ENCODE measurements at places on chromosomes 6 and 20.

DNA sequence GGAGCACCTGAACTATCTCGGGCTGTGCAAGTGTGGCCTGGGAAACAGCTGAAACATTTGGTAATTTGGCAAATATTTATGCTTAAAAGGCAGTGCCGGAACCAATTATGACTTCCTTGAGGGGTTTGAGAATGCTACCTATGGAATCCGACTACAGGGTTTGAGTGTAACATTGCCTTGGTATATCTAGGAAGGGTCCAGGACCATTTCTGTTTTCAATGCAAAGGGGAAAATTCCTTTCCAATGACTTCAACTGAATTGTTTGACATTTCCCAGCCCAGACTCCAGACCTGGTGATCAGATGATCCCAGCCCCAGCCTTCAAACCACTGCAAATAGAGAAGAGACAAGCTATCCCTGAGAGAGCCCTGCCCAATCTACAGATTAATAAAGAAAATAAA lies 4.6 kb upstream of the PPP1R3G start:
- no peak for DNase-seq

DNA sequence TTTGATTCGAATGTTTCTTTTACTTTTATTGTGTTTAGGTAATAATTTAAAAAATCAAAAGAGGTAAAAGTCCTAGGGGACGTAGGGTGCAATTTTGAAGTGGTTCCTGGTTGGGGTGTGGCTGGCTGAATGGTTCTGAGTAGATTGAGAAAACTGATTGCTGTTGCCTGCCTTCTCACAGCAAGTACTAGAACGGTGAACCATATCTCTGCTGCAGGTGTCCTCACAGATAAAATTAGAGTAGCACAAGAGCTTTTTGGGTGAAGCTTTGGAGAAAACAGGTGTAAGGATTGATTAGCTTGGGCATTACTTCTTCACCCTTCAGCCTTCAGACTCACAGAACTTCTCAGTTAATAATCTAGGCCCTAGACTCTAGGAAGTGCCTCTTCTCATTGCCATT lies 19.8 kb upstream of the GJA10 start:
- DNase-seq = no peak

DNA sequence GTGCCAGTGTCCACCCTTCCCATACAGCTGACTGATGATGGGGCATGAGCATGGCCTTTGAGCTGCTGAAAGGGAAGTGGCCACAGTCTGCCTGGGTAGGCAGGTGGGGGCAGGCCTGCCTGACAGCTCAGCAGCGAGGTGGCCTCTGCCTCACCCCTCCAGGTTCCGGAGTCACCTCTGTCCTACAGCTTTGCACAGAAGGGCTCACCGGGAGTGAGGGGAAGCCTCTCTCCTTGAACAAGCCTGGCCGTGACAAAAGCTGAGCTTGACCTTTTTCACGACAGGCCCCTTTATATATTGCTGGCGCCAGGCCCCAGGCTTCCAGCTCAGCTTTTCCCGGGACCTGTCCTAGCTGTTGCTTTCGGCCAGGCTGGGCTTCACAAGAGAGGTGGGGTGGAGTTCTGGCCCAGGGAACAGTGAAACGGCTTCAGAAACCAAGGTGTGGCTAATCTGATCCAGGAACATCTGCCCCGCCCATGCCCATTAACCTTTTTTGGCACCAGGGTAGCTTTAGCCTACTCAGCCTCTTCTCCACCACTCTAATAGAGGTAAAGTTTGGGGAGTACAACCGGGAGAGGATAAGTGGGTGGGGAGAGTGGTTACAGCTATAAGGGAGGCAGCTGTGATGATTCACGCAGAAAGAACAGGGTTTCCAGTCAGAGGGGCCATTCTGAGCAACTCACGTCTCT lies 42.9 kb downstream of the C6orf132 start:
- no peak for DNase-seq

- DNase-seq = no peak
Observed at GRCh38 chr20:62829231-62830230, 12.7 kb downstream of the COL9A3 start.

DNA sequence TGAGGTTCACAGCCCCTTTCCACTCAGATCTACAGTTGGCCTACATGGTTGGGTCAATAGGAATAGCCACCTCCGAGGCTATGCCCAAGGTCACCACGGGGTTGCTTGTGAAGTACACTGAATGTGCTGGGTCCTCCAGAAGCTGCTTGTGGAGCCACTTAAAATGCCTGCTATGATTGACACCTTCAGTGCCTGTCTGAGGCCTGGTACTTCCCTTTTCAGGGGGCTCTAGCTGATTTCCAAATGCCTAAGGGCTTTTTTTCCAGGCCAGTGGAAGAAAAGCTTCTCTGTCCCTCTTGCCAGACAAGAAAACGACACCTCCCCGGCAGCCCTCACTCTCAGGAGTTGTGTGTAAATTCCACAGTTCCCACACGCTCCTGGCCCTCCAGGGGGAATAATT lies 6.3 kb upstream of the NXT1 start:
- DNase-seq = no peak

DNA sequence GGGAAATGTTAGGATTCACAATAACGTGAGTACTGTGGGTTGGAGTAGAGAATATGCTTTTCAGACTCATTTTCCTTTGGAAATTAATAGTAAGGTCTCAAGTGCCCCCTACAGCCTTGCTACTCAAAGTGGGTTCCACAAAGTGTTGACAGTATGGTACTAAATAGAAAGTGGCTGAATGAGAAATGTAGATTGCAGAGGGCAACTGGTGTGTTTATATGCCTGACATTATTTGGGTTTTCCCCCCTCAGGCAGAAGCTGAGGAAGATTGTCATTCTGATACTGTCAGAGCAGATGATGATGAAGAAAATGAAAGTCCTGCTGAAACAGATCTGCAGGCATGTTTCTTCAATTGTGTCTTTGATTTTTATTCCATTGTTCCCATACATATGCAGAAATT lies 5.6 kb downstream of the FBXO9 start:
- no peak for DNase-seq

DNA sequence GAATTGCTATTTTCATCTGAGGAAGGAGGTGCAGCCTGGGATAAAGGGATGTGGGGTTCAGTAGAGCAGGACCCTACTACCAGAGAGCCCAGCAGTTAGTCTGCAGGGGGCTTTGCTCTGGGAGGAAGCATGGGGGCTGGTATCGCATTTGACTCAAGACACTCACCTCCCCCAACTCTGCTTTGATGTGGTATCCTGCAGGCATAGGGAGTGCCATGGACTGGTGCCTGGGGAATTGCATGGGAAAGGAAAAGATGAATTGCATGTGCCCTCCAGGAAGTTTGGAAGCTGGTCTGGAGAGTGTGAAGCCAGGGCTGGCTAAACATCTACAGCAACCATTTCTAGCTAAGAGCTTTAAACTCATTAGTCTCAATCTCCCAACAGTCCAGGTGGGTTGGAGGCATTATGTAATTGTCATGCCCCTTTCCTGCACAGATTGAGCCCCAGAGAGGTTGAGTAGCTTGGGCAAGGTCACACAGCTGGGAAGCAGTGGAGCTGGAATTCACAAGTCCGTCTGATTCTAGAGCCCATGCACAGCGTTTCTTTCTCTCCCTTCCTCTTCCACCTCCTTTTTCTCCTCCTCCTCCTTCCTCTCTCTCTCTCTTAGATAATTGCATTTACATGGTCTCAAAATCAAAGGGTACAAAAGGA lies 26.2 kb upstream of the PNPLA1 start:
- DNase-seq = no peak

DNA sequence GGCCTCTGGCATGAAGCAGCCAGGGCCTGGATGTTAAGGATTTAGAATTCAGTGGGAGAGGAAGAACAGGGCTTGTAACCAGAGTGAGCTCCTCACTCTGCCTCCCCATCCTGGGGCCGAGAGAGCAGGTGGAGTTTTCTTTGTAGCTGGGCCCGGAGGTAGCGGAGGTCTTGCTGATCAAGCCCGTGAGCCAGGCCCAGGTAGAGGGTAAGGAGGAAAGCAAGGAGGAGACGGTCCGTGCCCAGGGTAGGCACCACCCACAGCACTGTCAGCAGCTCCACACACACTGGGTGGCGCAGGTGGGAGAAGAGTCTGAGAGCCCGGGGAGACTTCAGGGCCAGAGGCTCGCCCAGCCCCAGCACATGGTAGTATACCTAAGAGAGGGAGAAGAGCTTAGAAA lies 2.1 kb upstream of the PPP1R18 start:
- DNase-seq = no peak

GRCh38 chr20:57688295-57688694 lies 21.5 kb downstream of the PMEPA1 start:
- no peak for DNase-seq

DNA sequence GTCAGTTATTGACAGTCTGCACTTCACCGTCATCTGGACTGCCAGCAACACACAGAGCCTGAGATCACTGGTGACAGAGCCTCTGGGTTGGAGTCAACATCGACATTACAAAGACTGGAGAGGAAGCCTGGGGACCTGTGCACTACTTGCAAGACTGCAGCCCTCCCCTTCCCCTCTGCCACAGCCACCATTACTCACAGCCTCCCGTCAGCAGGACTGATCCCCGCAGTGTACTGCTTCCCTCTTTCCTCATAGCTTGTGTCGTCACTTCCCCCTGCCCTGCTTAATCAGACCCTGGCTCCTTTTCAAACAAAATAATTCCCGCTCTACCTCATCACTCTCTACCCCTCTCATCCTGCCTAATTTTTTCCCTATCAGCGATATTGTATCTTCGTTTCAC lies 235.5 kb upstream of the KCNQ5 start:
- no peak for DNase-seq

DNA sequence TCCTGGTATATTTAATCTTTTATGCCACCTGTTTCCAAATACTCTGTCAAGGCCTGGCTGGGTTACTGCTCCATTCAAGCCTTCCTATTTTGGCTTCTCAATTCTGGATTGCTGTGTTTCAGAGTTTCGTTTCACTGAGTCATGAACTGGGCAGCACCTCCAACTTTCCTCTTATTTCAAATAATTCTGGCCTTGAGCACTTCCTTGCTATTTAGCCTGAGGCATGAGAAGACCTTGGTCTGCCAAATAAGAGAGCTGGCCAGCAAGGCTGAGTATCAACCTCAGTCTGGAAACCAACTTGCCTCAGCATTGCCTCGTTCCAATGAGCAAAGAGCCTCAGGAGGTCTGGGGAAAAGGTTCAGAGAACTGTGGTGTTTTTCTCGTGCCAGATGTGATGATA lies 66.6 kb downstream of the TNFAIP3 start:
- DNase-seq = no peak

- DNase-seq = peak; percentile 41
Observed at GRCh38 chr6:34182751-34183531, 37.1 kb upstream of the GRM4 start.

DNA sequence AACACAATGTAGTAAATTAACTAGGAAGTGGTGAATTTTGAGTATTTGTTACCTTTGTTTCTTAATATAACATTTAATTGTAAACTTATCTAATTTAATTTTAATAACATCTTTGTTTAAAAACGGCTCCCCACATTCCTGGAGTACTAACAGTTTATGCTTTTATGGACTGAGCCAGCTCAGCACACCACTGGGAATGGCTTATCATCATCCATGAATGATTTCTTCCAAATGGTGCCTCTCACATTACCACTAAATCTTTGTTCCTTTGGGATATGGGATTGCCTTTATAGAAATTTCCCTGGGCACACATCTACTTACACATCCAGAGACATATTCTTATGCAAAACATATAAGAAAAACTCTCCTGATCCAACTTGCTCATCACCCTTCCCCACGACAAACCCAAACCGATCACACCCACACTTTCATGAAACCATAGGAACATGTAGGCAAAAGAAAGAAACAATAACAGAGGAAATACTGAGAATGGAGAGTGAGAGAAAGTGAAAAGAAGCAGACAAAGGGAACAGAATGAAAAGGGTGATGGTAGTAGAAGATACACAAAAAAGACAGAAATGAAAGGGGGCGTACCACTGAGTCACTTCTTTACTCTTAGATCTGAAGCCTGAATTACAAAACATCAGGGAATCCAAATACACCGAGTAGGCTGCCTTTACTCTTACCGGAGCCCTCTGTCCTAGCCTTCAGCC lies 58.5 kb upstream of the KCNK16 start:
- no peak for DNase-seq

DNA sequence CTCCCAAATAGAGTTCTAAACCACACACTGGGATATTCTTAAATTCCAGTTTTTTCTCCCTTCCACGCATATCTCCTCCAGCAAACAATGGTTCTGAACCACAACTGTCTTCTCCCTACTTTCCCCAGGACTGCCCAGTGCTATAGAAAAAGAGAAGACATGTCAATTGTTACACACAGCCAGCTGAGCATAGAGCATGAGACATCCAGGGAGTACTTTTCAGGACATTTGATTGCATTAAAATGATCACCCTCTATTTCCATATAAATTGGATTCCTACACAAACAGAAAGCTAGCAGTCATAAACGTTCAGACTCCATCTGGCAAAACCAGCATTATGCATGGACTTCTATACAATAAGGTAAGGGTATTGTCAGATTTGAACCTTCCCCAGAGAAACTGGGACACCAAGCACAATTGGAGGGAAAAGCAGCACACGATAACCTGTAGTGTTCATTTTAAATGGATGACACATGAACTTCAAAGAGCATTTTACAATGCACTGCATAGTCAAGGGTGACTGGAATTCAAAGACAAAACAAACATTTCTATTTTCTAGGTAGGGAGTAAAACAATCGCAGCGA lies 93.1 kb upstream of the HEY2 start:
- DNase-seq = no peak

GRCh38 chr6:68993911-68994310 lies 358.8 kb downstream of the ADGRB3 start:
- DNase-seq = no peak

- DNase-seq = no peak
Observed at GRCh38 chr6:151172751-151173150, 67.0 kb upstream of the AKAP12 start.

GRCh38 chr20:25592135-25592852 lies 7.0 kb upstream of the NINL start:
- no peak for DNase-seq

- DNase-seq = peak; percentile 30
Observed at GRCh38 chr20:36465109-36466080, 75.9 kb upstream of the MYL9 start.

DNA sequence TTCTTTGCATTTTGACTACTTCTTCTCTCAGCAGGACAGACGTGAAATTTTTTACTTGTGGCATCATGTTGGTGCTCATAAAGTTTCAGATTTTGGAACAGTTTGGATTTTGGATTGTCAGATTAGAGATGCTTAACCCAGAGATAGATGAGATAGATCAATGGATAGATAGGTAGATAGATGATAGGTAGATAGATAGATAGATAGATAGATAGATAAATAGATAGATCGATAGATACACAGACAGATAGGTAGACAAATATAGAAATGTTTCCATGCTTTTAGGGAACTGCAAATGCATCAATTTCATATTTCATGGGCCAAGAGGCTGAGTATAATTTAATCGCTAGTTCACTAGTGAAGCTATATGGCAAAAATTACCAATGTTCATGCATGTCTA lies 981.5 kb upstream of the ADGRB3 start:
- DNase-seq = no peak

DNA sequence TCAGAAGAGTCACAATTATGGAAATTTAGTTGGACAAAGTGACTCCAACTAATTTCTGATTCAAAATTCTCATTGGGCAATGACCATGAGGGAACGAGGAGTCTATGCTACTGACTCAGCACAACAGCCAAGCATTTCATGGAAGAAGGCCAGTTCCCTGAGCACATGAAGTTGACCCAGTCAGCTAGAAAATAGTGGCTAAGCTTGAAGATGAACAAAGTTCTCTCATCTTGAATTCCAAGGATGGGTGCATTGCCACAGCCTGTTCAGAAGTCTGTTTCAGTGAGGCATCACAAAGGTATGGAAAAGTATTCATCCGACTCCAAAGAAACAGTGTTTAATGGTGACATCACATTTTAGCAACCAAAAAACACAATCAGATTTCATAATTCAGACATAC lies 676.9 kb downstream of the HACE1 start:
- no peak for DNase-seq

GRCh38 chr6:132964868-132965382 lies 150.6 kb downstream of the RPS12 start:
- no peak for DNase-seq
